ENCODE measurements at places on chromosomes 4 and X. TPM values are rescaled to one million over a fixed set of nuclear protein-coding genes. Genes with fewer than 3 reads are reported as not detected.

Gene ATP5ME
- total RNA-seq = 200 TPM

Gene SH3RF1
- 16.3 TPM for total RNA-seq

Gene XG
- total RNA-seq = not detected

Gene PLK4
- 9.9 TPM for total RNA-seq

Gene FMR1NB
- not detected for total RNA-seq

Gene SLC9B1
- total RNA-seq = not detected

Gene MAGEC3
- total RNA-seq = not detected

Gene ACSL1
- 1,170 TPM for total RNA-seq

Gene PLXNB3
- total RNA-seq = 1.8 TPM

Gene DCAF12L2
- 1.3 TPM for total RNA-seq

Gene F8A1
- 3.0 TPM for total RNA-seq

Gene GNRHR
- not detected for total RNA-seq

Gene NOP14
- total RNA-seq = 15.4 TPM

Gene SLC7A11
- not detected for total RNA-seq

Gene RBM10
- 1.8 TPM for total RNA-seq

Gene NPY2R
- 0.58 TPM for total RNA-seq

Gene PPEF2
- total RNA-seq = not detected

Gene GPR82
- total RNA-seq = not detected

Gene DOCK11
- 34.0 TPM for total RNA-seq

Gene NEUROG2
- not detected for total RNA-seq

Gene PIN4
- total RNA-seq = 15.4 TPM

Gene ACSL4
- 4.1 TPM for total RNA-seq

Gene ADRA2C
- total RNA-seq = 1.0 TPM

Gene EVC
- 18.0 TPM for total RNA-seq

Gene DMP1
- total RNA-seq = not detected

Gene GYG2
- 5.8 TPM for total RNA-seq

Gene HTR2C
- not detected for total RNA-seq

Gene GAGE10
- total RNA-seq = not detected

Gene GRIA3
- not detected for total RNA-seq

Gene MAGEB17
- not detected for total RNA-seq

Gene MAP7D2
- 18.0 TPM for total RNA-seq

Gene SLC49A3
- 7.5 TPM for total RNA-seq

Gene ERCC6L
- total RNA-seq = not detected

Gene CLTRN
- total RNA-seq = not detected

Gene PWWP3B
- total RNA-seq = under 0.01 TPM

Gene AMBN
- total RNA-seq = not detected

Gene MAGEB2
- not detected for total RNA-seq

Gene GRK4
- 2.2 TPM for total RNA-seq

Gene REELD1
- total RNA-seq = not detected

Gene CITED1
- total RNA-seq = not detected

Gene PYURF
- total RNA-seq = 296 TPM

Gene NPFFR2
- total RNA-seq = 0.29 TPM

Gene BMPR1B
- total RNA-seq = 29.8 TPM

All from stomach (tissue), 19 donors.